ENCODE measurements at places on chromosomes 2 and 18.

DNA sequence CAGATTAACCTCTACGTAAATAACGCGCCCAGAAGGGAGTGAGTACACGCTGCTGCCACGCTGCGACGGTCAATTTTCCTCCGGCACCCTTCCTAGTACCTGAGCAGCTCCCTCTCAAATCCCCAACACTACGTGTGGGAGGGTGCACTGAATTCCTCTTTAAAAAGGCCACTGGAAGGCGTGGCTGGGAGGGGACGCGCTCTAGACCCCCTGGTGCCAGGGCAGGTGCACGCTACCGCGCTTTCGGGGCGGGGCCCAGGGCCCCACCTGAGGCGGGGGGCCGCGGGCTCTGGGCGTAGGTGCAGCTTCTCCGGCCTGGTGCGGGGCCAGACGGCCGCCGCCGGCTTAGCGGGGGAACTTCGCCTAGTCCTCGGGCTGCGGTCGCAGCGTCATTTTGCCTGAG, 668 bp upstream of the ANKRD12 start:
- no peak for DNase-seq

GRCh38 chr2:166156985-166157490, 29.2 kb upstream of the SCN1A start:
- DNase-seq, result no peak

DNA sequence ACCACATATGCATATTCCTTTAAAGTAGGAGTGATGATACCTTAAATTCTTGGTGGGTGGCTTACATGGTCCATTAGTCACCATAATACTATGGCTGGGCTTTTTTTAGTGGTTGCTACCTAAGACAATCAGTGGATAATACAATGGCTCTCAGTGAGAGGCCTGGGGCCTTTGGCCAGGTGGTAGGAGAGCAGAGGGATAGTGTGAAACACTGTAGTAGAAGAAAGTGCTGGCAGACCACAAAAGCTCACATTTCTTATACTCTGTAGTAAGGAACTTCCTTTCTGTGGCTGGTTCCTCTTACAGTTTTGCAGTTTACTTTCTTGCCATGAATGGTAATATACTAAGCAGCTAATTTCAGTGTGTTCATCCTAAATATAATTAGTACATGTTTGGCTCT, 583.5 kb downstream of the XIRP2 start:
- no peak for DNase-seq

DNA sequence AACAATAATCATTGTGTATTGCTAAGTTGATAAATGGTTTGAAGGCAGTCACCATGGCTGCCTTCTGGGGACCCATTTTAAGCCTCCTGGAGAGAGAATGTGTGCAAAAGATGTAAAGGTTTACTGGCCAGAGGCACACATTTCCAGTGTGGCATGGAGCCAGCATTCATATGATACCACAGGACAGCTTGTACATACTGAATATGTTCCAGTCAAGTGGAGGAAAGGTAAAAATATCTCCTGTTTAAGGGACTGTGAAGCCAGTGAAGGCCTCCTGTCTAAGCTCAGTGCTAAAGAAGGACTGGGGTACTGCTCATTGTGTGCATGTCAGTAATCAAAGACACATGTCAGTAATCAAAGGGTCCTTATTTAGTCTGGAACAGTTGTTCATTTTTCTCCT, 119.2 kb downstream of the BABAM2 start:
- no peak for DNase-seq

DNA sequence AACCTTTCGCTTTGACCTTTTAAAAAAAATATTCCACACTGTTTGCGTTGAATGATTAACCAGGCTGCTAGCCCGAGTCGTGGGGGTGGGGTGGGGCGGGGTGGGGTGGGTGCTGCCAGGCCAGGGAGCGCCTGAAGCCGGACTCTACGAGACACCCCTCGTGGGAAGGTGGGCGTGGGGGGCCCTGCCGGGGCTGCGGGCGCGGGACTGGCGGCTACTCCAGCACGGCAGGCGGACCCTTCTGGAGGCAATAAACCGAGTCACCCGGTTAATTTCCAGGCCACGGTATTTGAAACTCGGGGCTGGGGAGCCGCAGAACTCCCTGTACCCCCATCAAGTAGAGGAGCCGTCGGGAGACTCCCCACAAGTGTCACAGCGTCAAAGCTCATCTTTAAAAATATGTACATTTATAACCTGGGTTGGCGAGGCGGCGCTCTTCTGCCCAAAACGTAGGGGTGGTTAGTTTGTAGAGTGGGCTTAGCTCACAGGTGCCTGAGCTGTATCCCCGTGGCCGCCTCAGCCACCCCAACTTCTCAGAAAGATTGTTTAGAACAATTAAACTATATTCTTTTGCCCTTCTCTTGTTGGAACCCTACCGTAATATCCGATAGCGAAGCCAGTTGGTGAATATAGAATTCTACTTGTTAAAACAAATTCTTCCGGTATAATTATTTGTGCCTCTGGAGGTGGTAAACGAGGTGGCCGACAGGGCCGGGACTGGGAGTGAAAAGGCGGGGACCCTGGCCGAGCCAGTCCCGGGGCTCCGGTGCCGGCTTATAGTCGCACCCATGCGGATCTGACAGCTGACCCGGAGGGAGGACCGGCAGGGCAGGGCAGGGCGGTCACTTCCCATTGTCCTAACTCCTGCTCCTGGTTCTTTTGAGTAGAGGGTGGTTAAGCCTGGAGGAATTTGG, 1.4 kb downstream of the B3GNT2 start:
- peak; percentile 37 for DNase-seq

DNA sequence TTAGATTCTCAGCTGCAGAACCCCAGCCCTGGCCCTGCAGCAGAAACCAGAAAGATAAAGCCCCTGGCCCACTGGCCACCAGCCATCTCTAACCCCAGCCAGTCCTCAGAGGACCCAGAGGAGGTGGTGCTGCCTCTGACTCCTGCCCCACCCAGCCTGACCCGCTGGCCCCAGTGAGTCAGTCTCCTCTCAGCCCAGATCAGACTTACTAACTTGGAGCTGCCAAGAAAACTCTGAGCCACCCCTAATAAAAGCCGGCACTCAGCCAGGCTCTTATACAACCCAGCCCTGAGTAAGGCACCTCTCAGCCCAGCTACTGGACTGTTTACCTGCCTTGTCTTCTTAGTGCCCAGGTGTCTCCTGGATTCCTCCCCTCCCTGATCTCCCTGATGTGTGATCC, 2.0 kb downstream of the SLC14A2 start:
- DNase-seq, result no peak

All from stimulated activated CD4-positive, alpha-beta T cell treated with anti-CD3 and anti-CD28 coated beads, Interleukin-4, amount 100 ng/mL, for 1 hour (primary cell).